Smooth muscle cell of the pulmonary artery (primary cell): ENCODE measurements at places on chromosomes 7 and 10. TPM values are rescaled to one million over a fixed set of nuclear protein-coding genes. Genes with fewer than 3 reads are reported as not detected.

Gene ZNF138
- total RNA-seq: 2.2 and 2.3 TPM in 2 replicates

Gene VWA2
- not detected in 2 replicates for total RNA-seq

Gene TRPV6
- total RNA-seq: not detected in 2 replicates

Gene PPP1R3C
- total RNA-seq: 195 and 201 TPM in 2 replicates

Gene TMEM72
- not detected in 2 replicates for total RNA-seq

Gene TEX36
- total RNA-seq: not detected in 2 replicates

Gene PRKAG2
- 14.3 and 15.1 TPM in 2 replicates for total RNA-seq

Gene TEX47
- total RNA-seq: not detected in 2 replicates

Gene SAP25
- 0.13 TPM in 1 of 2 replicates, not detected in the other for total RNA-seq

Gene ZPBP
- not detected in 2 replicates for total RNA-seq

Gene ARMC3
- total RNA-seq: not detected in 2 replicates

Gene WASHC2C
- total RNA-seq: 30.1 and 39.3 TPM in 2 replicates

Gene PRSS37
- total RNA-seq: not detected in 2 replicates
